ENCODE measurements at places on chromosomes 11 and 22. TPM values are rescaled to one million over a fixed set of nuclear protein-coding genes. Genes with fewer than 3 reads are reported as not detected.

BIK gene
- not detected for total RNA-seq

- peaks cover 47% of the 10 kb centered on the region for H3K27me3 ChIP-seq
- H3K27ac ChIP-seq = no peak overlapping the region
- DNase-seq = no peak
- peaks cover 36% of the 10 kb centered on the region for H3K4me1 ChIP-seq
- no peaks in the 10 kb centered on the region for H3K36me3 ChIP-seq
Measured at GRCh38 chr11:27696961-27697360, 3.3 kb downstream of the BDNF start.

DNA sequence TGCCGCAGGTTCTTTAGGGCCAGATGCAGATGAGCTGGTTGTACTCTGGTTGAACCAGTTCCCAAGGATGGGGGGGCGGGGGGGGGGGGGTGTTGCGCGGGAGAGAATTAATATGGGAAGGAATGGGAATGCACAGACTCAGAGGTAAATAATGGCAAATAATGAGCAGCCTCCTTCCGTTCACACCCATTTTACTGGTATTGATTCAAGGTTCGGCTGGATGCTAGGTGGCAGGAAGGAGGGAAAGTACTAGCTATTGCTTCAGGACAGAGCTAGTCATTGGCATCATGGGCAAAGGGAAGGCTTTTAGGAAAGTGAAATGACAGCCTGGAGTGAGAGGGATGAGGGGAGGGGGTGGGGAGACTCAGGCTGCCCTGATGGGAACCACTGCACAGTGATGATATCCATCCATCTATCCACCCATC lies at the start of gene VSTM5:
Gene VSTM5, minus strand, starts transcription at position 25 of the 425 bp plus-strand sequence. CDS start 116 bp downstream, outside the sequence.
- H3K27ac ChIP-seq = peak within 1 kb of the TSS; percentile 66
- no peak for DNase-seq
- peak within 1 kb of the TSS; percentile 57 for H3K4me3 ChIP-seq
- no peaks in the 10 kb centered on the region for H3K36me3 ChIP-seq
- H3K4me1 ChIP-seq = peaks cover 14% of the 10 kb centered on the region

DNA sequence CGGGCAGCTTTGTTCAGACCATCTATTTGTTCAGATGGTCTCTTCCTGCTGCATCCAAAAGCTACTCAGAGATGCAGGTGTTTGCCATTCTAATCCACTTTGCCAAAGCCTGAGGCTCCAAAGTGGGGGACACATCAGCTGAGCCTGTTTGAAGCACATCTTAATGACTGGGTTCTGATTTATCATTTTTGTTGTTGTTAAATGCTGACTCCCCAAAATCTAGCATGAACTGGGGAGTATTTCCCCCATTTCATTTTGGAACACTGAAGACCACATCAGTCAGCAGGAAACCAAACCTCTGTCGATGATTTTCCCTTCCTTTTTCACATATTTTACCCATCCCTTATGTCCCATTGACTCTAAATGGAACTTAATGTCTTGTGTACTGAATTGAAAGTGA lies 262.6 kb downstream of the NTM start:
- no peak for DNase-seq
- no peaks in the 10 kb centered on the region for H3K27me3 ChIP-seq
- H3K4me1 ChIP-seq = no peaks in the 10 kb centered on the region
- H3K36me3 ChIP-seq = no peaks in the 10 kb centered on the region
- no peak overlapping the region for H3K4me3 ChIP-seq

DNA sequence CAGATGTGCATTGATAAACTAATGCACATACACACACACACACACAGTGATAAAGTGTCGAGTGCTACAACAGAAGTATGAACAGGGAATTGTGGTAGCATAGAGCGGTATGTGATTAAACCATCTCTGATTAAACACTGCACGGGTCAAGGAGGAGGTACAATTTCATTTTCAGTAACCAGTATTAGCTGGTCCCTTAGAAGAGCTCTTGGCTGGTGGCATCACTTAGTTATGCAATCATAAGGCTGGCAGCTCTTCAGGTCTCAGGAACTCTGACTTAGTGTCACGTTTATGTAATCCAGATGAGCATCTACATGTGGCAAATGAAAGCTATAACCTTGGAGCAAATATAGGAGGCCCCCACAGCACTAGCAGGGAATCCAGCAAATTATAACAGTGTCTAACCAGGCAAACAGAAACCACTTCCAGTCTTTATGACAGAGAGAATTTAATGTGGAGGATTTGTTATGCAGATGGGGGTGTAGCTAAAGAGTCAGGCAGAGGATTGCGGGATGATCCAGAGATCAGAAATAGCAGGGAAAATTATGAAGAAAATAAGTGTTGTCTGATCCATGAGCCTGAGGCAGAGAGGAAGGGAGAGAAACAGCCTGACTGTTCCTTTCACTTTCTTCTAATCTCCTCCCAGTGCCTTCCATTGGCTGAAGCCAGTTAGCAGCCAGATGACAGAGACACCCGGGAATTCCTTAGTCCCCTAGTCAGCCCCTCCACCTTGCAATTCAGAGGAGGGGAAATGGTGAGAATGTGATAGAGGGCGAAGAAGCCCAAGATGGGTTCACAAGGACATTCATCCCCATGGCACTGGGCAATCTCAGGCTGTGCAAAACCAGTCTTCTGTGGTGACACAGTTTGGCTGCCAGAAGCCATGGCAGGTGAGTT lies 533.1 kb upstream of the TENM4 start:
- no peak for DNase-seq
- H3K36me3 ChIP-seq = no peaks in the 10 kb centered on the region
- no peaks in the 10 kb centered on the region for H3K27me3 ChIP-seq
- H3K4me1 ChIP-seq = no peaks in the 10 kb centered on the region
- H3K27ac ChIP-seq = peak overlapping the region; percentile 6
- no peak overlapping the region for H3K4me3 ChIP-seq

- no peaks in the 10 kb centered on the region for H3K4me1 ChIP-seq
- no peak within 1 kb of the TSS for H3K27ac ChIP-seq
- H3K27me3 ChIP-seq = no peaks in the 10 kb centered on the region
- no peak within 1 kb of the TSS for H3K4me3 ChIP-seq
- DNase-seq = no peak
Measured at GRCh38 chr22:16824716-16825687, at the start of gene XKR3. XKR3 (minus strand) TSS chr22:16825411; CDS start chr22:16808073, 17,338 bp downstream.

DNA sequence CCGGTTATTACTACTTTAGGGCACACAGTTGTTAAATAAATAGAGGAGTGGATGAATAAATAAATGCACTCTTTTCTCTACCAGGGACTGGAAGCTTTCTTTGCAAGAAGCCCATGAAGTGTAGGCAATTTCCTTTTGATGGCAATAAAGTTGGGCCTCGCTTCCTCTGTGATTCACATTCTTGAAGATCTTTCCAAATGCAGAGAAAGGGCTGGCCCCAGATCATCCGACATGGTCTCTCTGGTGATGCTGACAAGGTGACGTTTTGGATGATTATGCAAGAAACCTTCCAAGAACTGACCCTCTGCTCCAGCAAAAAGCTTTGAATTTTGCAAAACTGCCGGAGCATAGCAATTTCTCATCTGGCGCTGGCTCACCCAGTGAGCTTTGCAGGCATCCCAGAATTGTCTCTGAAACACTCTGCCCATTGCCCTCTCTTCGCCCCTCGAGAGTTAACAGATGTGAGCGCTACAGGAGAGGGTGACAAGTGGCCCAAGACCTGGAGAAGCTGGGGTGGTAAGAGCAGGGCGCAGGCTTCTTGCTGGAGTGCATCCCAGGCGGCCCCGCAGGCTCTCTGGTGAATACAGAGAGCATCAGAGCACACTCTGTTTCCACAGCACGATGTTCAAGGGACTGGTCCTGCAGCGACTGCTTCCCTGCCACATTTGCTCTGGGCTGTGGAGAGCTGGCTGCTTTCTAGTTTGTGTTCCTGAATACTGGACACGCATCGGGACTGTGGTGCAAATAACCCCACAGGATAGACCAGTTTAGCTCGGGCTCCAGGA lies 11.5 kb upstream of the IFT27 start:
- H3K36me3 ChIP-seq = no peaks in the 10 kb centered on the region
- DNase-seq = no peak
- peaks cover 1% of the 10 kb centered on the region for H3K4me1 ChIP-seq
- peaks cover 4% of the 10 kb centered on the region for H3K27me3 ChIP-seq
- H3K27ac ChIP-seq = no peak overlapping the region

DNA sequence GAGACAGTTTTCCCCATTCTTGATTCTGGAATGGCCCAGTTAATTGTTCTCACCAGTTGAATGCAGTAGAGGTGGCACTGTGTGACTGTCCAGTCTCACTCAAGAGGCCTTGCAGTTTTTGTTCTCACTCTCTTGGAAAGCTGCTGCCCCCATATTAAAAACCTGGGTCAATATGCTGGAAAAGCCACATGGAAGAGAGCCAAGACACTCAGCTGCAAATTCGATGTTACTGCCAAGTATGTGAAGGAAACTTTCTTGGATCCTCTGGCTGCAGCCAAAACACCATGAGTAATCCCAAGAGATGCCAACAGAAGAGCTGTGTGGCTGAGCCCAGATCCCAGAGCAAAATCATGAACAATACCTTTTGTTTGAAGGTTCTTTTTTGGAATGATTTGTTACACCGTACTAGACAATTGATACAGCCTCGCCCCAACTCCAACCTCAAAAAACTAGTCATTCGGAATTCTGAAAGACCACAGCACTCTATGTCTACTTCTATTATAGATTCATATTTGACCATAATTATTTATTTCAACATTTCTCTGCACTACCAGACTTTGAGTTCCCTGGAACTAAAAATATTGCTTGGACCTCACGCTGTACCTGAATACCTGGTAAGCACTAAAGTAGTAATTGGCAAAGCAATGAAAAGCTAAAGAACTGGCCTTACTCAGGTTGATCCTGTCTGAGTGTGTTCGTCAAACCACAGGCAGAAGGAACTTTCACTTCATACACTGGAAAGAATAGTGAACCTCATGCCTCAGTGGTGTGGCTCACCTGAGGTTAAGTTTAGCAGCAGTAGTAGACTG lies 378.8 kb downstream of the ETS1 start:
- H3K27ac ChIP-seq = peak overlapping the region; percentile 49
- H3K27me3 ChIP-seq = no peaks in the 10 kb centered on the region
- H3K4me1 ChIP-seq = peaks cover 40% of the 10 kb centered on the region
- H3K4me3 ChIP-seq = no peak overlapping the region
- no peaks in the 10 kb centered on the region for H3K36me3 ChIP-seq
